ENCODE measurements at places on chromosomes 16 and 17. TPM values are rescaled to one million over a fixed set of nuclear protein-coding genes. Genes with fewer than 3 reads are reported as not detected.

DNA sequence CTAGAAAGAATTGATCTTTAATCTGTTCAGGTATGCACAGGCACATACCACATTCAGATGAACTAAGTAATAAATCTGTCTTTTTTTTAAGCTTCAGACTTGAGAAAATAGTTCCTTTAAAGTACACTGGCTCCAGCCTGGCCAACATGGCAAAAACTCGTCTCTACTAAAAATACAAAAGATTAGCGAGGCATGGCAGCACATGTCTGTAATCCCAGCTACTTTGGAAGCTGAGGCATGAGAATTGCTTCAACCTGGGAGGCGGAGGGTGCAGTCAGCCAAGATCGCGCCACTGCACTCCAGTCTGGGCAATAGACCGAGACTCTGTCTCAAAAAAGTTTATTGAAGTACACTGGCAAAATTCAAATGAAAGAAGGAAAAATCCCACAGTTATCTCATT is 111.0 kb upstream of the NETO2 start:
- no peaks in the 10 kb centered on the region for H3K4me1 ChIP-seq
- no peak overlapping the region for H3K27ac ChIP-seq
- no peaks in the 10 kb centered on the region for H3K36me3 ChIP-seq

DNA sequence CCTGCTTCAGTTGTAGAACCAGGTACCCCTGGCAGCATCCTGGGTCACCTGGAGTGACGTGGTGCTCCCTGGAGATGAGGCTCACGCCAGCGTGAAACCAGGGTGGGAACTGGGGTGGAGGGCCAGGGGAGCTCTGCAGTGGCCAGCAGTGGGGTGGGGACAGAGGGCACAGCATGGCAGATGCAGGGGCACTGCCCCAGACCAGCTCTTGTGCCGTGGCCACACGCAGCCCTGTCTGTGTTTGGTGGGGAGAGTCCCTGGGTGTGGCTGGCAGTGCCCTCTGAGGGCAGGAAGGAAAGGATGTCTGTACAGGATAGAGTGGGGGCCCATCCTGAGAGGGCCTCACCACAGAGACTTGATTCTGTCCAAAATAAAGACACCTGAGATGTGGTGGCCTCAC is 24.5 kb downstream of the ZNF750 start:
- no peaks in the 10 kb centered on the region for H3K4me1 ChIP-seq
- H3K27ac ChIP-seq = no peak overlapping the region
- no peaks in the 10 kb centered on the region for H3K27me3 ChIP-seq
- no peaks in the 10 kb centered on the region for H3K36me3 ChIP-seq

DNA sequence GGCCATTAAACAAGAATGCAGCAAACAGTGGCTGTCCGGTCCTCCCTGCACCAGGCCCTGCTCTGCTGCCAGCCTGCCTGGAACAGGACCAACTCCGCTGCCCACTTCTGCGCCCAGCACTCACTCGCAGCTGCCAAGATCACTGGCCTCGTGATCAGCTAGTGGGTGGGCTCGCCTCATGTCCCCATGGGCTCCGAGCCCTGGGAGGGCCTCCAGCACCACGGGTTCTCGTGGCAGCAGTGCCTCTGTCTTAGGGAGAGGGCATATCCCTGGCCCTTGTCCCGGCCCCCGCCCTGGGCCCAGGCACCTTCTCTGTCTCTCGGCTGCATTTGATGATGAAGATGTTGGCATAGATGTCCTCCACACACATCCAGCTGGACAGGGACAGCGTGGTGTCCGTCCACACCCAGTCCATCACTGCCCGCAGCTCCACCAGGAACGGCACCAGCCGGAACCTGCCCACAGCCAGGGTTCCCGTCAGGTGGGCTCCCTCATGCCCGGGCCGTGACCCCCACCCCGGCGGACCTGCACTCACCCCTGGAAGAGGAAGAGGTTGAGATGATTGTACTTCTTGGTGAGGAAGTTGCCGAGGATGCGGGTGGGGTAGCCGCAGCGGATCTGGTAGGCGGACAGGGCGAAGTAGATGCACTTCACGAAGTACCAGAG is 13.1 kb downstream of the CTU2 start:
- peak; percentile 76 for DNase-seq
- H3K27ac ChIP-seq = no peak overlapping the region
- no peak overlapping the region for H3K4me3 ChIP-seq
- H3K36me3 ChIP-seq = no peaks in the 10 kb centered on the region

DNA sequence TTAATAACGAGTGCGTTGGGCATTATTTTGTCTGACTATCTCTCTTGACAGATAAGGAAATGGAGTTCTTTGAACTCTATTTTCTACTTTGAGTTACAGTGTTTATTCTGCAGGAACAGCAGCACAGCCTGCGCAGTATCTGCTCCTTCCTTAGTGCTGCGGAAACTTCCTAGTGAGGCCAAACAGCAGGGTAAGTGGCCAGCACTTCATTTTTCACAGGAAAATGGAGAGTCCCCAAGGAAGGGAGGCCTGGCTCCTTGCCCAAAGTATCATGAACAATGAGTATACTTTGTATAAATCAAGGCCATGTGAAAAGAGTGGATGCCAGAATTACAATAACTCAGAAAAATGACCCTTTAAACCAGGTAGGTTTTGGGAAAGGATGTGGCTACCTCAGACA is 140.6 kb downstream of the VPS53 start:
- H3K27ac ChIP-seq = peak overlapping the region; percentile 16
- no peak overlapping the region for H3K4me3 ChIP-seq
- no peaks in the 10 kb centered on the region for H3K36me3 ChIP-seq
- peaks cover 26% of the 10 kb centered on the region for H3K4me1 ChIP-seq

- H3K36me3 ChIP-seq = no peaks in the 10 kb centered on the region
- peaks cover 2% of the 10 kb centered on the region for H3K4me1 ChIP-seq
- DNase-seq = no peak
- no peak overlapping the region for H3K4me3 ChIP-seq
- H3K27me3 ChIP-seq = no peaks in the 10 kb centered on the region
Measured at GRCh38 chr17:4327606-4328005, 38.9 kb downstream of the UBE2G1 start.

DNA sequence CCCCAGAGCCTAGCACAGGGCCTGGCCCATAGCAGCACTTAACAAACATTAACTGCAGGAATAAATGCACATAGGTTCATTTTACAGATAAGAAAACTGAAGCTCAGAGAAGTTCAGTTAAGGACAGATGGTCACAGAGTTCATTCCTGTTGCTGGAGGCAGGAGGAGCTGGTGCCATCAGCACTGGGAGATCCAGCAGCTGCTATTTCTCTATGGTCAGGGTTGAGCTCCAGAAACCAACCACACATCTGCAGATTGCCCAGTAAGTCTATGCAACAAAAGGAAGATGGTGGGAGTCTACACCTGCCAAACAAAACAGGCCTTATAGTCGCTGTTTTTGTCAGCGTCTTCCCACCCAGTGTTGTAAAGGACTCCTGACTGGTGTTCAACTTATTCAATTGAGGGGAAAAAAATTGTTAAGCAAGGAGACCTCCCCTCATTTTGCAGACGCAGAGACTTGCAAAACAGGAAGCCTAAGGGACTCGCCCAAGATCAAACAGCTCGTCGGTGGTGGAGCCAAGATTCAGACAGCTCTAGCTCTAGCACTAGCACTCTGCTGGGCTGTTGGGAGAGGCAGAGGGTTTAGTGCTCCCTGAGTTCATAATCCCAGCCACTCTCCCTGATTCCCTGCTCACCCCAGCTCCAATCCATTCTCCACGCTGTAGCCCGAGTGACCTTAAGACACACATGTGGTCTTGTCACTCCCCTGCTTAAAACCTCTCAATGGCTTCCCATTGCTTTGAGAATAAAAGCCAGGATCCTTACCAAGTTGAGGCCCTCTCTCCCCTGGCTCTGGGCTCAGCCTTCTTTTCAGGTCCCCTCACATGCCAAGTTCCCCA is 9.0 kb downstream of the NOG start:
- no peak for DNase-seq
- H3K27ac ChIP-seq = no peak overlapping the region
- no peak overlapping the region for H3K4me3 ChIP-seq
- H3K36me3 ChIP-seq = no peaks in the 10 kb centered on the region
- peaks cover 4% of the 10 kb centered on the region for H3K4me1 ChIP-seq

- H3K36me3 ChIP-seq = no peaks in the 10 kb centered on the region
- H3K27ac ChIP-seq = no peak overlapping the region
- DNase-seq = peak; percentile 71
- H3K27me3 ChIP-seq = no peaks in the 10 kb centered on the region
- no peak overlapping the region for H3K4me3 ChIP-seq
- H3K4me1 ChIP-seq = no peaks in the 10 kb centered on the region
Measured at GRCh38 chr16:80527297-80527696, 13.5 kb upstream of the DYNLRB2 start.

DNA sequence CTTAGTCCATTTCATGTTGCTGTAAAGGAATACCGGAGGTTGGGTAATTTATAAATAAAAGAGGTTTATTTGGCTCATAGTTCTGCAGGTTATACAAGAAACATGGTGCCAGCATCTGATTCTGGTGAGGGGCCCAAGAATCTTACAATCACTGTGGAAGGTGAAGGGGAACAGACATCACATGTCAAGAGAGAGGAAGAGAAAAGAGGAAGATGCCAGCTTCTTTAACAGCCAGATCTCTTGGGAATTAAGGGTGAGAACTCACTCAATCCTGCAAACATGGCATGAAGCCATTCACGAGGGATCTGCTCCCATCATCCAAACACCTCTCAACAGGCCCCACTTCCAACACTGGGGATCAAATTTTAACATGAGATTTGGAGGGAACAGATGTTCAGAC is 49.5 kb downstream of the BMERB1 start:
- H3K27ac ChIP-seq = no peak overlapping the region
- H3K27me3 ChIP-seq = no peaks in the 10 kb centered on the region
- H3K4me3 ChIP-seq = no peak overlapping the region
- no peaks in the 10 kb centered on the region for H3K36me3 ChIP-seq
- no peak for DNase-seq
- no peaks in the 10 kb centered on the region for H3K4me1 ChIP-seq

- H3K36me3 ChIP-seq = no peaks in the 10 kb centered on the region
- H3K27ac ChIP-seq = no peak overlapping the region
- H3K4me1 ChIP-seq = no peaks in the 10 kb centered on the region
- no peaks in the 10 kb centered on the region for H3K27me3 ChIP-seq
Measured at GRCh38 chr17:56274491-56274890, 121.2 kb downstream of the ANKFN1 start.

DNA sequence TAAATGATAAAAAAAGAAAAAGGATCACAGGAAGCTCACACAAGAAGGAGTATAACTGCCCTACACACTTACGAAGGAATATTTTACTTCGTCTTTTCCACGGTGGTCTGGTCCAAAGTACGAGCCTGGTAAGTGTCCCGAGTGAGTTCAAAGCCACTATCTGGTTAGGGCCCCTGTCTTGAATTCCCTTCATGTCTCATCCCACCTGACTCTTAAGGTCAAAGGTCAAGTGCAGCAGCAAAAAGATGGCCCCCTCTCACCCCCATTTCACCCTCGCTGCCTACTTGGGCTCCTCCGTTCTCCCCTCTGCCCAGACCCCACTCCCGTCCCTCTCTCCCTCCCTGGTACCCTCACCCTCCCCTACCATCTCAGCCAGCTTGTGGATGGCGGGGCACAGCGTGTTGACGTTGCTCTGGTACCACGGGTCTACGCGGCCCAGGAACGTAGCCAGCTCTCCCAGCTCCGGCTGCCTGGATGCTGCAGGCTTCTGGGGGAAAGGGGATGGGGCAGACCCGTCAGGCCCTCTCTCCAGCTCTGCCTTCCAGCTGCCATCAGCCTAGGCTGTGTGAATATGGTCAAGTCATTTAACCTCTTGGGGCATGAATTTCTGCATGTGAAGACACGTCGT is 27.8 kb upstream of the MFSD6L start:
- H3K4me1 ChIP-seq = no peaks in the 10 kb centered on the region
- DNase-seq = no peak
- H3K27me3 ChIP-seq = no peaks in the 10 kb centered on the region
- no peaks in the 10 kb centered on the region for H3K36me3 ChIP-seq

Gene ZFHX3
- total RNA-seq = 15.7 TPM
